ENCODE measurements at places on chromosomes 5 and 9.

DNA sequence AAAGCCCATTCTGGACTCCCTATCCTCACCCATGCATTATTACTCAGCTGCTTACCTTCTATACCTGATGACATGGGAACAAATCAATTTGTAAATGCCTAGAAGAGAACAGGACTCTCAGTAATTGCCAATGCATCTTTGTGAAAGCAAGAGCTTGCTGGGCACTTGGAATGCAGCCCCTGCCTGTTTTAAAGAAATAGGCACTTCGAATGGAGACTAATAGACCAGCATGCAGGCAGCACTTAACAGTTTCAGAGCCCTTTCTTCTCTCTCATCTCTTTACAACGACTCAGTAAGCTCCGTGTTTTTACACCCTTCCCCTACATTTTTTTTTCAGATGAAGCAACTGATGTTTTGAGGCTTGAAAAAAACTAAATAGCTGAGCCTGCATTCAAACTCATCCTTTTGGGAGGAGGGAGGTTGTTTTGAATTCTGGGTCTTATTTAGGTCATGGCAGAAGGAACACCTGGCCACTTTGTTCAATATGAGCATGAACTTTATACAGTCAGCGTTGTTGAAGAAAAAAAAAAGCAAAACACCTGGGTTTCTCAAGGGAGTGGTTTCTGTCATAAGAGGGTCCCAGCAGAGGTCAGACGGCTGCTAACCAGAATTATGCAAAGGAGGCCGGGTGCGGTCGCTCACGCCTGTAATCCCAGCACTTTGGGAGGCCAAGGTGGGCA, 34.6 kb upstream of the WHRN start:
- DNase-seq = no peak

DNA sequence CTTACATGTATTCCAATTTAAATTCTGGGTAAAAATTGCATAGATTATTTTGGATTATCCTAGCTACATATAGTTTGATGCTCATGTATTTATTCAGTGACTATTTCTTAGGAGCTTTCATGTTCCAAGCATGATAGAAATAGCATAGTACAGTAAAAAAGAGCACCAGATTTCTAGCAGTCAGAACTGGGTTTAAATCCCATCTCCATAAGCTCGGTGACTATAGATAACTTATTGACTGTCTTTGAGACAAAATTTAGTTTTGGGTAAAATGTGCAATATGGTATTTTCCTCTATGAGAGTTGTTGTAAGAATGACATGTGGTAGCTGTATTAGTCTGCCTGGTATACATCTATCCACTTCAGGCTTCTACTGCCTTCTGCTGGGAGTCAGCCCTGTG, 889.6 kb downstream of the DTWD2 start:
- no peak for DNase-seq

DNA sequence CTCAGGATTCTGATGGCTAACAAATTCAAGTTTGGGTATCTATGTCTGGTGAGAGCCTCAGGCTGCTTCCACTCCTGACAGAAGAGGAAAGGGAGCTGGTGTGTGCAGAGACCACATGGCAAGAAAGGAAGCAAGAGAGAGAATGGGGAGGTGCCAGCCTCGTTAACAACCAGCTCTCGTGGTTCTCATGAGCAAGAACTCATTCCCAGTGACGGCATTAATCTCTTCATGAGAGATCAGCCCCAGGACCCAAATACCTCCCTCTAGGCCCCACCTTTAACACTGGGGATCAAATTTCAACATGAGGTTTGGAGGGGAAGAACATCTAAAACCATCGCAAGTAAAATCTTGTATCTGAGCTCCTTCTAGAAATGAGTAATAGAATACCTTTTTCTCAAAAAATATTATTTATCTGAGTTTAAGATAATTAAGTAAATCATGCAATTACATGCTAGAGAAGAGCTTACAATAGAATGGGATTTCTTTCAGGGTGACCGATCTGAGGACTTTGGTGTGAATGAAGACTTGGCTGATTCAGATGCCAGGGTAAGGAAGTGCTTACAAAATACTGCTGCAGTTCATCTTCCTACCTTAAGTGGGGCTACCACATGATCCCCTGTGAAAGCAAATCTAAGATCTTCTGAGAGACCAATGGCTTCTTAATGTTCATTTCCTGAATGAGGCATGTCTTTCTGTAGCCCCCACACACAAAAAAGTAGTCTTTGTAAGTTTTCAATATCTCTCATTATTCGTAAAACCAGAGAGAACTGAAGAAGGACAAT, 11.5 kb downstream of the ANXA1 start:
- DNase-seq = no peak

GRCh38 chr5:54446379-54446732, 9.1 kb upstream of the HSPB3 start:
- no peak for DNase-seq

GRCh38 chr9:120914396-120914795, 12.2 kb downstream of the TRAF1 start:
- no peak for DNase-seq

DNA sequence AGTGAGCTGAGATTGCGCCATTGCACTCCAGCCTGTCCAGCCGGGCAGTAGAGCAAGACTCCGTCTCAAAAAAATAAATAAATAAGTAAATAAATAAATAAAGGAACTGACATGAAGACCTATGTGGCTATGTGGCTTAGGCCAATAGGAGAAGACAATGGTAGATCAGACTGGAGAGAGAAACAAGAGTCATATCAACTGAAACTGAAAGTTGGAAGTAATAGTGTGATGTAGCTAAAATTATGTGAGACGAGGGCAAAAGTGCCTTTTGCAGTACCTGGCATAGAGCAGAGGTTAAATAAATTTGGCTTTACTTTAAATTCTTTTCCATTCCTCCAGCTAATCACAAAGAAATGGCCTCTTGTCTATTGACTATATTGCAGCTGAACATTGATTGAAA, 7.3 kb downstream of the FBP2 start:
- no peak for DNase-seq

- no peak for DNase-seq
Observed at GRCh38 chr5:56763711-56764466, 51.5 kb upstream of the MAP3K1 start.

DNA sequence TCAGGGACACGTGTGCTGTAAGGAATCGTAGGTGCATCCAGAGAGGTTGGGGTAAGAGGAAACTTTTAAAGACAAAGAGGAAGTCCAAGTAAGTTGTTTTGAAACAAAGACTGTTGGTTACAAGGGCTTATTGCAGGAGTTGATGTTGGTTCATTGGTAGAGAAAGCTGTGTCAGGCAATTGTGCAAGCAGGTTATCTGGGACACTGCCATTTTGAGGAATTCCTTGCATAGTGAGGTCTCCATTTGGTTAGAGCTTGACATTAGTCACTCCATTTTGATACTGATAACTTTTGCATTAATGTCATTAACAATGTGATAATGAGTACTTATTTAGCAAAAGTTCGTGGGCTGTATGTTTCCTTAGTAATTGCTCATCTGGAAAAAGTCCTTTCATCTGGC, 24.9 kb downstream of the CNOT6 start:
- DNase-seq = no peak

DNA sequence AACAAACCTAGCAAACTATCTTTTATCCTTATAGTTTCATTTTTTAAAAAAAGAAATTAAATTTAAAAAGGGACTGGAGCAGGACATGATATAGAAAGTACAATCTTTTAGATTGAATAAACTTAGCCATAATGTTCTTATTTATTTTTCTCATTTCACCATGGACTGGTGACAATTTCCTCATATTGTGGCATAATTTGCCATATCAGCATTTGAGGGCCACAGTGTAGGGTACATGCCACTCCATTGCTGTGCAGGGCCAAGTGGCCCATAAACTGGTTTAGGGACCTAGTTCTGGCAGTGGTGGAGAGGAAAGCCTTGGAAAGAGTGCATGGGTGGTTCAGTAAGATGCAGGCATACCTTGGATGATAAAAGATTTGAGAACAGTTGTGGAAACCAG, 232.9 kb upstream of the ELL2 start:
- no peak for DNase-seq

GRCh38 chr9:38732885-38733284, 13.0 kb upstream of the FAM240B start:
- no peak for DNase-seq

DNA sequence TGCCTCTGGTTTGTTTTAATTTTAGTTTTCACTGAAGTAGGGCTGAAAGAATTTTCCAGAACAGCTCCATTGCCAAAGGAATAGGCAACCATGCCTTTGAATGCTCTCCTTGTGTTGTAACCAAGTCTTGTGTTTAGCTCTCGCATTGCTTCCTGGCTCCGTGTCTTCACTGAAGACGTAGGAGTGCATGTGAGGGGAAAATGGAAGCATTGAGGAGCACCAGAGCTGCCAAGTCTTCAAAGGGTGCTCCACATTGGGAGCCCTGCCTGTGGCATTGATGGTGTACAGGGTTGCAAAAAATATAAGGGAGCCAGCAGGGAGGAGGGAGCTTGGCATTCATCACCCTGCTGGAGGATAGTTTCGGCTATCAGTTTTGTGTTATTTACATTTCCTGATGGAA, 86.6 kb downstream of the NTRK2 start:
- DNase-seq = no peak

GRCh38 chr5:178117923-178118701, 4.8 kb downstream of the N4BP3 start:
- DNase-seq = no peak

- no peak for DNase-seq
Observed at GRCh38 chr5:180692429-180692828, 43.0 kb upstream of the FLT4 start.

GRCh38 chr5:172749881-172750633, 20.9 kb downstream of the DUSP1 start:
- no peak for DNase-seq

- DNase-seq = no peak
Observed at GRCh38 chr5:3456121-3456681, 139.4 kb upstream of the IRX1 start.

- DNase-seq = no peak
Observed at GRCh38 chr5:107794741-107795140, 124.0 kb upstream of the EFNA5 start.

GRCh38 chr9:93665637-93666438, 89.5 kb downstream of the PHF2 start:
- DNase-seq = no peak

DNA sequence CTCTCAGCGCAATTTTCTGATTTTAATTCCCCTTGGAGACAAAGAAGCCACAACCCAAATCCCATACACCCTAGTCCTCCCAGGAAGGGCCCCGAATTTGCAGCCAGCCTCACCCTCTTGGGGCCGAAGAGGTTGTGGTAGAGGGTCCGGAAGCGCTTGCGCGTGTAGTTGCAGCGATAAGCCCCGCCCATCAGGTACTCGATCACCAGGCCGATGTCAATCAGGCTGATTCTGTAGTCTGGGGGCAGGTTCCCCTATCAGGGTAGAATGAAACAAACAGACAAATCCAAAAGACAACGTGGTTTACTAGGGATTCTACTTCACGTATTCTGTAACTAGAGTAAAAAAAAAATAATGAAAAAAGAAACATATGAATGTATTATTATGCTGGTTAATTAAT, 210.6 kb upstream of the KLF9 start:
- no peak for DNase-seq

- no peak for DNase-seq
Observed at GRCh38 chr9:22204240-22204639, 195.1 kb upstream of the CDKN2B start.

- no peak for DNase-seq
Observed at GRCh38 chr5:95643152-95643551, 3.4 kb upstream of the RFESD start.

DNA sequence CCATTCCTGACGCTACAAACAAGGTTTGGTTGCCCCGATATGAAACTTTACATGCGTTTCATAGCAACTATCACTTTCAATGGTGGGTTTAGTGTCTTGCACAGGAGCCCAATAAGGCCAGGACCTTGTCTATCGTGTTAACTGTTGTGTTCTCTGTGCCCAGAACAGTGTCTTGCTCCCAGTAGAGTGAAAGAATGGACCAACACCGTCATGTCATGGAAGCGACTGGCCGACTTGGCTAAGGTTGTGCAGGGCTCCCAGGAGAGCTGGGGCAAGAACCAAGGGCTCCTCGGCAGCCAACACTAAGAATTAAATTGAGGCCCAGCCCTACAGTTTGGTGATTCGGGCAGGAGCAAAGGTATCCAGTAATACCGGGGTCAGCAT, 498 bp upstream of the ARHGEF37 start:
- no peak for DNase-seq

- DNase-seq = no peak
Observed at GRCh38 chr9:136951541-136952320, at the start of gene LCN12. TSS of gene LCN12 (plus strand) at chr9:136952273. CDS start at chr9:136952328, 55 bp downstream.

DNA sequence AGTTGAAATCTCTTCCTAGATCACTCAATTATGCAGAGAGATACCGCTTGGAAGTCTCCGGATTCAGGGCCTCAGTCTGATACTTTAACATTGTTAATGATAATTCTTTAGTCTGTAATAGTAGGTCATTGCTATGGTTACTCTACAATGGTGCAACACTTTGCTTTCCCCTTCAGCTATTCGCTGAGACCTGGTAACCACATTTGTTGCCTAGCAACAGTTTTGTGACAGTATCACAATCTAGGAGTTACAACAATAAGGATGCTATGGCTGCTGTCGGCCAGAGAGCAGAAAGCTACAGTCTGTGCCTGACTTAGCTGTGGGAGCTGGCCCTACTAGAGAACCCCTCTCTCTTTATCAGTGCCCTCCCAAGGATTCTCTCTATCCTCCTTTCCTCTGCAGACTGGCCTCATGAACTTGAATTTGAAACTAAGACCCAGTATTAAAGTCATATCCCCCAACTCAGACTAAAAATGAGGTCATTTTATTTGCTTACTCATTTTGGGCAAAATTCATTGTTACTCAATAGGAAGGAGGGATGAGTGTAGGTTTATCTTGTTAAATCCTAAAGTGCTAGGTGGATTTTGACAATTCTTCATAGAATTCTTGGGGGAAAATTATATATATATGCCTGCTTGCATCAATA, 39.3 kb downstream of the NR2F1 start:
- DNase-seq = no peak

DNA sequence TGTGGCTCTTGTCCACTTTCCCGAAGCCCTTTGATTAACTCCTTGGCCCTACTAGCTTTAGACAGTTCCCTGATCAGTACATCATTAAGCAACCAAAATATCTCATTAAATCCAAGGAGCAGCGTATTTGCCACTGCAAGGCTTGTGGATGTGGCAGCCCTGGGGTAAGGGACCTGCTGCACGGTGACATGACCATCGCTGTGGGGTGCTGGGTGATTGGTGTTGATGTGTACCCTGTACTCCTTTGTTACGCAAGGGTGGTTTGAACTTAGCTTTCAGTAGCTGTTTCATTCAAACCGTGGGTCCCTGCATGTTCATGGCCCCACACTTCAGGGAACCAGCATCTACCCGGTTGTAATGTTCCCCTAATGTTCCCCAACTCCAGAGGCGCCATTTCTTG, 41.0 kb downstream of the OTULIN start:
- DNase-seq = no peak

- peak; percentile 95 for DNase-seq
Observed at GRCh38 chr9:109320742-109321448, at the start of gene EPB41L4B. TSS of gene EPB41L4B (minus strand) at chr9:109321059. CDS start at chr9:109320446, 613 bp downstream.
